ENCODE measurements at places on chromosomes 3 and 15.

DNA sequence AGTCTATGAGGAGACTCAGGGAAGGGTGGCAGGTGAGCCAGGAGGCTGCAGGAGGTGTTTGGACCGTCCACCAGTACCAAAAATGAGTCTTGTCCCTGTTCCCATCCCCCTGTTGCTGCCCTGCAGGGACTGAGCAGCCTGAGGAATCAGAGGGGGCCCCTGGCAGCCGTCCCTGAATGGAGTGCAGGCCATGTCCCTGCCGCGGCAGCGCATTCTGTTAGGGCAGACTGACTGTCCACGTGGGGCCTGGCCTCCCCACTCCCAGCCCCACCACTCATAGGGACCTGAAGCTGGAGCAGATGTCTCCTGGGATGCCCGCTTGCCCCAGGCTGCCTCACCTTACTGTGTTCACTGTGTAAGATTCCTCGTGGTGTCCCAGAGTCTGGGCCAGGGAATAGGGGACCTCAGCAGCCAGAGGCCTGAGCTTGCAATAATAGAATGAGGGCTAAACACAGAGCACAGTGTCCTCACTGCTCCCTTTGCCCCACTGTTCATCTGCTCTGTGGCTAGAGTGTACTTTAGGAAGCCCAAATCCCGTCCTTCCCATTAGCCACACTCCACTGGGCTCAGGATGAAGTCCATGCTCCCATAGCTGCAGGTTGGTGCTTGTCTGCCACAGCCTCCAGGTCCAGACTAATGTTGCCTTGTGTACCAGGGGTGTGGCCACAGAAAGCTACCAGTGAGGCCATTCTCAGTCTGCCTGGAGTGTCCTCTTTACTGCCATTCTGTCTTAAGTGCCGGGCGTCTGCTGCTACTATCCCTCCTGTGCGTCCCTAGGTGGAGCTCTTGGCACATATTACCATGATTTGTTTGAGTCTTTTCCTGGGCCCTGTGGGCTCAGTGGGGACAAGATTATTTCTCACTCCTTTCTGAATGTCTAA is 63.2 kb downstream of the HCN4 start:
- DNase-seq, result peak; percentile 58

DNA sequence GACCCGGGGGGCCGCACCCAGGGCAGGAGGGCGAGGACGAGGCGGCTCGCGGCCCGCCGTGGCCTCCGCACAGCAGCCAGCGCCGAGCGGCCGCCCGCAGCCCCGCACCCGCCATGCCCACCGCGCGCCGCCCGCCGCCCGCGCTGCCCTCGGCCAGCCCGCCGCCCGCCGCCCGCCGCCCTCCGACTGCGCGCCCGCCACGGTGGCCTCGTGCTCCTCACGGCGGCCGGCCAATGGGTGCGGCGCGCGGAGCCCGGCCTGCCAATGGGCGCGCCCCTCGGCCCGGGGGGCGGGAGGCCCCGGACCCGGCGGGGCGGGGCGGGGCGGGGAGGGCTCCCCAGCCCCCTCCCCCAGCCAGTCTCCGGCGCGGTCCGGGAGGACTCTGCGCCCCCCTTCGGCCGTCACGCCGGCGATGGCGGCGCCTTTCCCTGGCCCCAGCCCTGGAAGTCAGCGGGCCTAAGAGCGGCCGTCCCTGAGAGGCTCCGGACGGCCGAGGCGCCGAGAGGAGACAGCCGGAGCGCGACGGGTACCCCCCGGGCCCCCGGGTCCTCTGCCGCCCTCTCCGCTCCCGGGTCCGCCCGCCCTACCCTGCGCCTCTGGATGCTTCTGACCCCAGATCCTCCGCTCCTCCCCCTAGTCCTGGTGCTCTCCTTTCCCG is at the start of gene NT5DC2:
Gene NT5DC2, minus strand, starts transcription at position 235 of the 658 bp plus-strand sequence. Its CDS starts 120 bp downstream, at position 115.
- peak; percentile 68 for DNase-seq

- DNase-seq, result no peak
These were observed 65.5 kb downstream of the PEX5L start for GRCh38 chr3:179971280-179971679.

- DNase-seq, result no peak
These were observed 23.3 kb downstream of the IREB2 start for GRCh38 chr15:78461171-78461888.

DNA sequence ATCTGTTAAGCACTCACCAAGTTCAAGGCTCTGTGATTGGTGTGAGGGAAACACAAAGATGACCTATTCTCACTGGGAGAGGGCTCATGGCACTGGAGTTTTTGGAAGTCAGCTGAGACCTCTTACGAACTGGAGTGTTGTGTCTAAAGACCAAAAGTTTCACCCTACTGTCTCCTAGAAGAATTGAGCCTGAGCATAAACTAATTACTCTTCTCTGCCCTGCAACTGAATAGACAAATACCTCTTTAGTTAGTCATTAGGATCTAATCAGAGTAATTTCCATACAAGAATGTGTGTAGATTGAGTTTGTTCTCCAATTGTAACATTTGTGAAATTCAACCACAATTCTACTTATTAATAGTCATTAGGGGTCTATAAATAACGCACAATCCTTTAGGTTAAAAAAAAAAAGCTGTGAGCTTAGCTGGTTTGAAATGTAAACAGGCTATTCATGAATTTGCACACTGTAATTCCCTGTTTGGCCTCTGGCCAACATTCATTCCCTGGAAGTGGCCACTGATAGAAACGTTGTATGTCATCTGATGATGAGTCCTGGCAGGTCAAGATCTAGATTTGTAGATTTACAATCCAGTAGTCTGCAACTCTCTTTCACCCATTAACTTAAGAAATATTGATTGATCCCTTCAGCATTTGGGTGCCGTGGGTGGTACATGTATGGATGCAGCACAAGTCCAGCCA is 76.8 kb upstream of the SOX14 start:
- no peak for DNase-seq

DNA sequence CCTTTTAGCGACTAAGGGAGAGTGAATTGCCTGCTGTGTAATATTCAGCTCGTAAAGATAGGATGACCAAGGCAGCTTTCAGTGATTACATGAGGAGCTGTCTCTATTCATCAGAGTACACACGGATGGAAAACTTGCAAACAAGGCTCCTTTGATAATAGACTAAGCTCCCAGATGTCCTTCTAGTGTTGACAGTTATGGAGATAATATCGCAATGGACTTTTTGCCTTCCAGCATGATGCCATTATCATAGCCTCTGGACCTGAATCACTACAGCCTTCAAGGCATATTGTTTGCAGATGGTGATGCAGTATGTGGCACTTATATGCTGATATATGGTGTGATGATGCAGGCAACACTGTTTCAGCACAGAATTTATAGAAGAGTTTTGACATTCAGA is 93.9 kb downstream of the ECT2 start:
- DNase-seq, result no peak

DNA sequence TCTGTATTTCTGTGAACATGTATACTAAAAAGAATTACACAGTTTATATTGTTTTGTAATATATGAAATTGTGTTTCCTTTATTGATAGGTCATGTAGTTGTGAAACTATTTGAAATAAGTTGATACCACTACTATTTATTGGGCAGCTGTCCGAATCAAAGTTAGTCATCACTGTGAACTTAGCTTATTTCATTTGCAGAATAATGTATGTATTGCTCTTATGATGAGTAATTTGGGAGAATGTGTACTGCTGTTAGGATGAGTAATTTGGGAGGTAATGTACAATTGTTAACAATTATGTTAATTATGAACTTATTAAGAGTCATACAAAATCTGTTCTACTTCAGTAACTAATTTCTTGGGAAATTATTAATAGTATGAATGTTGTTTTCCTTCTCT is 22.2 kb downstream of the FXR1 start:
- no peak for DNase-seq

GRCh38 chr3:20125897-20126296 is 60.1 kb downstream of the SGO1 start:
- no peak for DNase-seq

DNA sequence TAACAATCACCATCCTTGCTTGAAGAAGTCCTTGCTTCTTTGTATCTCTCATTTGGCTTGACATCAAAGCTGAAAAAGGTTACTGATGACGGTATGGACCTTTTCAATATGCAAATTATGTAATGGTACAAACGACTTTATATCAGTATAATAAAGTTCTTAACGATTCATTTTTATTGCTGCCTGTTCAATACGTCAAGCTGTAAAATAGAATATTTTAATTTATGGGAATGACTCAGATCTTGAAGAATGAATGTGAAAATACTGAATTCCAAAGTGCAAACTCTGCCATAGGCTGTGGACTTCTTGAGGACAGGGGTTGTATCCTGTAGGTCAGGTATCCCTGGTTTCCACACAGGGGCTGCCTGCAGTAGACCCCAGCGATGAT is 156.2 kb downstream of the PLCL2 start:
- DNase-seq, result no peak

GRCh38 chr3:79097964-79098660 is 669.7 kb downstream of the ROBO1 start:
- DNase-seq, result no peak

DNA sequence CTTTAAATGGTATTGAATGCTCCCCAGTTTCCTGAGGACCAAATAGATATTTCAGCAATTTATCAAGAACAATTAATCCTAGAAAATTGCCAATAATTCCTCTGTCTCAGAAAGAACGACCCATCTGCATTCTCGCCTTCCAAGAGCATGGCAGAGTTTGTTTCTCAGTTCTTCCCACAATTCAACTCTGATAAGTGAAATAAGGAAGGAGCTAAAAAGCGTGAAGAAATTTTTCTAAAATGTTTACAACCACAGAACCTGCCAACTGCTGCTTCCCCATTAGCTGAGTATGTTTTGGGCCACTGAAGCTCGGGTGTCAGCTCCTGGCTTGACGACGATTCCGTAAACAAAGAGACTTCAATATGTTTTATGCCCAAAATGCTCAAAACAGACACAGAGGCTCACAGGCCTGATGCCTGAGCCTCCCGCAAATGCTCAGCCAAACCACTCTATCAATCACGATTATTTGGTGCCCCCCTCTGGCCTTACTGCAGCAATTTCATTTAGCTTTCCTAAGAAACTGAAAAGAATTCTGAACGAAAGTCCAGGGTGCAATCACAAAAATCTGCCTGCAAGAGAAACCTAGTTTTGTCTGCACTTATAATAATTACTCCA is 259.2 kb upstream of the CCDC54 start:
- peak; percentile 74 for DNase-seq

- no peak for DNase-seq
These were observed 13.4 kb upstream of the MFSD1 start for GRCh38 chr3:158788446-158788845.

DNA sequence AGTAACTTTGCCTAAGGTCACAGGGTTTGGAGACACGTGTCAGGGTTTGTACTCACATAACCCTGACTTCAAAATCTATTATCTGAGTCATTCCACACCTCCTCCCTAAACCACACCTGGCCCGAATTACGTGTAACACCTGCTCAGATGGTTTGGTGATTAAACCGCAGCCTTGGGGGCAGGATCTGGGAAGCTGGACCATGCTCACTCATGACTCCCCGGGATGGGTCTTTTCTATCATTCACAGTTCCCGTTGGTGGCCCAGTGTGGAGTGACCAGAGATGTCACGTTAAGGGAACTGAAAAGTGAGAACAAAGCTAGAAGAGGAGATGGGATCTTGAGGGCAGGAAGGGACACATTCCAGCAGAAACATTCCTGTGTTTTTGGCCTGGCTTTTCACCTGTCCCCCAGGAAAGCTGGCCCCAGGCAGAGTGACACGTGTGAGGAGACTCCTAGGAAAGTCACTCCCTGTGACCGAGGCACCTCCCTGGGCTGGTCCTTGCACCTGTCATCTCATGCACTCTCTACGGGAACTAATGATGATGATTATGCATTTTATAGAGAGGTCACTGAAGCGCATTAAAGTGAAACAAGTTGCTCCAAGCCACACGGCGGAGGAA is 75.4 kb upstream of the POMGNT2 start:
- no peak for DNase-seq

GRCh38 chr15:73723191-73723590 is 30.0 kb downstream of the INSYN1 start:
- no peak for DNase-seq

DNA sequence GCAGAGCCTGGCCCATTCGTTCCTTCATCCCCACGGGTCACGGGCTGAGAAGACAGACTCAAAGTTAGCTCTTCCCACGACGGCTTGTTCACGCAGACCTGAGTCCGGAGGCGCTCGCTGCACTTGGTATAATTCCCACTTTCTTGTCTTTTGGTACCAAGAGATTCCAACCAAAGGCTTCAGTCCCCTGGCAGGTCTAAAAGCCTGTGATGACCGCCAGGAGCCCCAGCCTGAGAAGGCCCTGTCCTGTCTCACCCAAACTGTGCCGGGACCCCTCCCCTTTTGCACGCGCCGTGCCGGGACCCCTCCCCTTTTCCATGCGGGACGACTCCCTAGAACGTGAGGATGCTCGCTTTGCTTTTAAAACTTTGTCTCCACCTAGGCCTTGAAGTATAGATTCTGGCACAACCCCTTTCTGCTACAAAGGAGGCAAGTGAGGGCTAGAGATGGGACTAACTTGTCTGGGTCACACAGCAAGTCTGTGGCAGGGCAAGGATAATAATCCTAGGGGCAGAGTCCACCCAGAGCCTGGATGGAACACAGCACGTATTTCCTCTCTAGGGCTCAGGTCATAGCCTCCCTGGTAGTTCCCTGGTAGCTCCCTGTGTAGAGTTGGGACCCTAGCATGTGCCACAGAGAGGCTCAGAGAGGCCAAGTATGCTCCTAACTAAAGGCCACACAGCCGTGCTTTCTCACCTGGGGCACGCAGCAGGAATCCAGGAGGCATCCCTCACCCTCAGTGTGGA is 211.3 kb downstream of the XXYLT1 start:
- no peak for DNase-seq

DNA sequence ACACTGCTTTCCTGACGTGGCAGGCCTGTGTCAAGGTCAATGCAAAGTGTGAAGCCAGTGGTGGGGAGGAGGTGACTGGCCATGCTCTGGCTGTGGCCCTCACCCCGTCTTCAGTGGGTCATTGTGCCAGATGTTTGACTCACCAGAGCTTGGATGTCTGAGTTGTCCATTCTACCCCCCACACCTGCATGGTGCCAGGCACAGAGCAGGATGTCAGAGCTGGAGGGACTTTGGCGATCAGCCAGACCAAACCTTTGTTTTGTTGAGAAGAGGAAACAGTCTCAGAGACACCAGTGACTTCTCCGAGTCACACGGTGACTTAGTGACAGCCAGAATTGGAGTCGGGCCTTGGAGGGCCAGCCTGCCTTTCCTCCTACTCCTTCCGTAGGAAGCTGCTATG is 49.5 kb downstream of the SMAD6 start:
- DNase-seq, result peak; percentile 99

Measured in kidney capillary endothelial cell (primary cell).